Central memory CD4-positive, alpha-beta T cell (primary cell): ENCODE measurements at places on chromosomes 11 and 22.

- no peak for DNase-seq
Observed at GRCh38 chr22:40844951-40845350, 11.5 kb downstream of the ST13 start.

- DNase-seq, result no peak
Observed at GRCh38 chr11:10693509-10694081, at the start of gene IRAG1. Gene IRAG1 (minus strand): TSS chr11:10693755. CDS start chr11:10693602, 153 bp downstream.

DNA sequence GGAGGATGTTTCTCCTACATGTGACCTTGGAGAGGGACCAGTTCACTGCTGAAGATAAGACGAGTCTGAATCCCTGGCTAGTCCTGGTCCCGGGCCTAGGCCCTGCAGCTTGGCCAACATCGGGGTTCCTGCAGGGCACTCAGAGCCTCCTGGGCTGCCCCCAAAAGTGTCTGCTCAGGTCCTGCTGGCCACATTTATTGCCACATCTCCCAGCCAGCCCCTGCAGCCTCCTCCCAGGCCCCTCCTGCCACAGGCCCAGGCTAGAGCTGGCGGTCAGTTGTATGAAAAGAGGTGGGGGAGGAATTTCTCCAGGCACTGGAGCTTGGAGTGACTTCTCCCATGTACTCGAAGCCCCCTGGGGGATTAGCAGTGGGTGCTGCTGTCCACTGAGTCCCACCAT, 56.5 kb upstream of the PPARA start:
- DNase-seq, result no peak

- DNase-seq, result no peak
Observed at GRCh38 chr22:17866127-17866526, 91.9 kb upstream of the BID start.

DNA sequence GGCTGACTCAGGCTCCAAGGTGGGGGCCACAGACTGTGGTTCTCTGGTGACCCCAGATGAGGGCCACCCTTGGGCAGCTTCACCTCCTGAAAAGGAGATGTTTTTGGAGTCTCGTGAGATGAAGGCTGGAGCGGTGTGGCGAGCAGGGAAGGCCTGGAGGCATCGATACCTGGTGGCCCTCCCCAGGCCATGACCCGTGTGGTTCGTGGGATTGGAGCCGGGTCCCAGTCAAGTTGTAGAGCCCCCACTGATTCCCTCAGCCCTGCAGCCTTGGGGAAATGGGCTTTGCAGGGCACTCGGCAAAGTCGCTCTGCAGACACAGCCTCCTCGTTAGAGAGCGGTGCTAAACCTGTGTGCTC, 1083.4 kb downstream of the BRD1 start:
- no peak for DNase-seq

- no peak for DNase-seq
Observed at GRCh38 chr11:40241524-40242051, 1217.9 kb downstream of the LRRC4C start.

- DNase-seq, result no peak
Observed at GRCh38 chr22:34239421-34239820, 319.1 kb upstream of the LARGE1 start.

- DNase-seq, result no peak
Observed at GRCh38 chr11:36229091-36229705, 60.0 kb downstream of the COMMD9 start.

GRCh38 chr22:42918500-42918899, 61.4 kb upstream of the ARFGAP3 start:
- no peak for DNase-seq

GRCh38 chr11:33195462-33196173, 34.3 kb upstream of the CSTF3 start:
- DNase-seq, result no peak

- peak; percentile 53 for DNase-seq
Observed at GRCh38 chr22:50481440-50482106, at the start of gene ADM2. Gene ADM2 (plus strand): TSS chr22:50481543. CDS start chr22:50481848, 305 bp downstream.

DNA sequence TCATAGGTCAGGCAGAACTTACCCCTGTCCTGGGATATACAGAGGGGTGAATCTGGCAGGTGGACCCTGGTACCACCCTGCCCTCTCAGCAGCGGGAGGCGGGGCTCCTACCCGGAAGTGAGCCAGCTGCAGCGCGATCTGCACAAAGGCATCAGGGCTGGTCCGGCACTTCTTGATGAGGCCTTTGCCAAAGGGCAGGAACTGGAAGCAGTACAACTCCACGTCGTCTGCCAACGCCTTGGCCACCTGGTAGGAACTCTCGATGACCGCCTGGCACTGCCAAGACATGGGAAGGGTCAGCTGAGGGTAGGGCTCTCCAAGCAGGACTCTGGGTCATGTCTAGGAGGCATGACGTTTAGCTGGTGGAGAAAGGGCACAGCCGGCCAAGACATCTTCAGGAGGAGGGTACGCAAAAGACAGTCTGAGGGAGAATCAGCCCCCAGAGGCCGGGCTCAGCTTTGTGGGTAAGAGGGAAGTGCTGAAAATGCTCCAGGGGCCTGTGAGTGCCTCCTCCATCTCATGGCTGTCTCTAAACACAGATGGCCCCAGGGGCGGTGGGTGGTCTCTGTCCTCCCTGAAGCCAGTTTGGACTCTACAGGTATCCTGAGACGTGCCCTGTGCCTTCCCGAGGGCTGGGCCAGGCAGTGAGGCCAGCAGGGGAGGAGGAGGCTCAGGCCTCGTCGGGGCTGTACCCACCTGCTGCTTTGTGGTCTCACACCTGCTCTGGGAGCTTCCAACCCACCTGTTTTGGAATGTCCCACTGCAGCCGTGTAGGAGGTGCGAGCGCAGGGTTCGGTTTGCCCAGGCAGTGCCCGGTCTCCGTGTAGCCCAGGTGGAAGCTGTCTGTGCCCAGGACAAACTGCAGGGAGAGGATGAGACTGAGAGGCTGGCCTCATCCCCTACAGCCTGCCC, 6.7 kb downstream of the CPT1B start:
- no peak for DNase-seq

GRCh38 chr11:6648501-6648900, 7.1 kb downstream of the DCHS1 start:
- DNase-seq, result no peak

DNA sequence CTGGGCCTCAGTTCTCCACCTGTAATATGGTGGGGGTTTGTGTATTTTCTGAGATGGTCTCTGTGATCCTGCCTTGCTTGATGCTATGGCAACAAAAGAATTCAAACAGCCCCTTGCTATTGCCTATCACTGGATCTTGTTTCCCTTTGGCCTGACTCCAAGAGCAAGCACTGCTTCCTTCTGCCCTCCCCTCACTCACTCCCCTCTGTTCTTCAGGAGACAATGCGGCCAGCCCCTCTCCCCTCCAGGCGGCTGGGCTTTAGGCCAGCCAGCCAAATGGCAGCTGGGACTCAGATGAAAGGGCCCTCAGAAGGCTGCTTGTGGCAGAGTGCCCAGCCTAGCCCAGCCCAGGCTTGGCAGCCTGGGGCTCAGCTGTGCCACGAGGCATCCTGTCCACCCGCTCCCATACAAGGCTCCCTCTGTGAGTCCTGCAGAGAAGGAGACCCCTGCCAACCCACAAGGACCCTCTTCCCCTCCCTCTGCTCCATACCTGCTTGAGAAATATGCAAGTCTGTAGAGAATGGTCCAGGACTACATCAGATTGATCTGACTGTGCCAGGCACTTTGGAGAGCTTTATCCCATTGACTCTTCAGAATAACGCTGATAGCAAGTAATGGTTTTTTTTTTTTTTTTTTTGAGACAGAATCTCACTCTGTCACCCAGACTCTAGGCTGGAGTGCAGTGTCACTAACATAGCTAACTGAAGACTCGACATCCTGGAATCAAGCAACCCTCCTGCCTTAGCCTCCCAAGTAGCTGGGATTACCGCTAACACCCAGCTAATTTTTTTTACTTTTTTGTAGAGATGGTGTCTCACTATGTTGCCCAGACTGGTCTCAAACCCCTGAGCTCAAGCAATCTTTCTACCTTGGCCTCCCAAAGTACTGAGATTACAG, 7.6 kb upstream of the KCTD14 start:
- DNase-seq, result no peak

DNA sequence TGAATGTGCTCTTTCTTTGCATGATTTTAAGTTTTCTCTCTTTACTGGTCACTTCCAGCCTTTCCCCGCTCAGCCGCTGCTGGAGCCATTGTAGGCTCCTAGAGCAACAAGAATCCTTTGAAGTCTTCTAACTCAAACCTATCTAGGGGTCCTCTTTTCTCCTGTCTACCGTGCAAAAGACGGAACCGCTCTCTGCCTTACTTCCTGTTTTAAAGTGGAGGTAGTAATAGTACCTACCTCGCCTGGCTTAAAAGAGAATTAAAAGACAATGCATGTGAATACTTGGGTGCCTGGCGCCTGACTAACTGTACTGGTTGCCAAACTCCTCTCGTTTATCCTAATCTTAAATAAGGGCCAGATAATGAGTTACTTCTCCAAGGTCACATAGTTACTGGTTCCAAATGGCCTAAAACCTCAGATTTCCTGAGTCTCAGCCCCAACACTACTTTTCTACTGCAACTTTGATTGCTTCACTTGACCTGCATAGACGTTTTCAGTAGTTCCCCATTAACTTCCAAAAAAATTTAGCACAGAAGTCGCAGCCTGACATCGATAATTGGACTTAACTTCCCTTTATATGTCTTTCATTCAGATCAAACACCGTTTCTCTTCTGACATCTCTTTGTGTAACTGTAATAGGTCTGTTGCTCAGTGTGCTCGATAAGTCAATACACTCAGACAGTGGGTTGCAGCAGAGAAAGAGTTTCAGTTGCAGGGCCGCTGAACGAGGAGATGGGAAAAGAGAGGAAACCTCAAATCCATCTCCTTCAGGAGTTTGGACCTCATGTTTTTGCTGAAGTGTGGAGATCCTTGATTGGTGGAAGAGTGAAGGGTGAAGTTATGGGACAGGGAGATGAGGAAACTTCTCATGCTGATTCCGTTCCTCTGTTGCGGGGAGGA, 891 bp downstream of the SAMM50 start:
- peak; percentile 15 for DNase-seq

DNA sequence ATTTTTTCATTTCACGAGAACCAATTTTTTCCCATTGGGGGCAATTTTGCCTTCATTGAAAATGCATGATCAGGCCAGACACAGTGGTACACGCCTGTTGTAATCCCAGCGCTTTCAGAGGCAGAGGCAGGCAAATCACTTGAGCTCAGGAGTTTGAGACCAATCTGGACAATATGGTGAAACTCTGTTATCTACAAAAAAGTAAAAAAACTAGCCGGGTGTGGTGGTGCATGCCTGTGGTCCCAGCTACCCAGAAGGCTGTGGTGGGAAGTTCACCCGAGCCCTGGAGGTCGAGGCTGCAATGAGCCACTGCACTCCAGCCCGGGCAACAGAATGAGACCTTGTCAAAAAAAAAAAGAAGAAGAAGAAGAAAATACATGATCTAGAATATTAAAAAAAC, 19.2 kb upstream of the UPK3A start:
- DNase-seq, result no peak

GRCh38 chr11:20008871-20009644, 151.2 kb downstream of the DBX1 start:
- no peak for DNase-seq

DNA sequence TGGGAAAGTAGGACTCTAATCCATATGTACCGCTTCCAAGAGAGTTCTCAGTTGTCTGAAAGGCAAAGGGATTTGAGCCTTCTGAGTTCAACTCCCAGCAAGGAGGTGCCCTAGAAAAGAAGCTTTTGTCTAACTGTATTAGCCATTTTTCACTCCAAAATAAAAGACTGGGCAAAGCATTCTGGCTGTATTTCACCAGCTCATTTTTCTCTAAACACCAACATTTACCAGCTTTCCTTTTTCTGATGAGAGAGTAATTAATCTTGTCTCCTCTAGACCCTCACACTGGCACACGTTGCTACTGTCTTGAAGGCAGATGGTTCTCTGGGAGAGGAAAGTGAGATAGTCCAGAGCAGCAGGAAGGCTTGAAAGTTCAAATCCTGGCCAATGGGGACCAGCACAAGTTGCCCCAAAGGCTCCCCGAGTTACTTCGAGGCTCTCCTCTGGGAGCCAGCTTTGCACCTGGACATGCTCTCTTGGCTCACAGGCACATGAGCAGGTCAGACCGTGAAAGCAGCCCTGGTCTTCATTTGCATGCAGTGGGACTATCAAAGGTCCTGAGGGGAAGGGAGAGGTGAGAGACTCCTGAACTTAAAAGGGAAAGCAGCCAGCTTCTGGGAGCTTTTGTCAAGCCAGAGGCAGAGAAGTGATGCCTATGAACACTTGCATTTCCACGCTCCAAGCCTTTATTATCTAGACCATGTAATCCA, 100.0 kb downstream of the NTM start:
- no peak for DNase-seq

- DNase-seq, result no peak
Observed at GRCh38 chr11:27996066-27996465, 111.9 kb downstream of the KIF18A start.

- no peak for DNase-seq
Observed at GRCh38 chr11:71093783-71094182, 158.6 kb downstream of the SHANK2 start.

GRCh38 chr11:15770798-15771414, 585.4 kb downstream of the SOX6 start:
- DNase-seq, result no peak

DNA sequence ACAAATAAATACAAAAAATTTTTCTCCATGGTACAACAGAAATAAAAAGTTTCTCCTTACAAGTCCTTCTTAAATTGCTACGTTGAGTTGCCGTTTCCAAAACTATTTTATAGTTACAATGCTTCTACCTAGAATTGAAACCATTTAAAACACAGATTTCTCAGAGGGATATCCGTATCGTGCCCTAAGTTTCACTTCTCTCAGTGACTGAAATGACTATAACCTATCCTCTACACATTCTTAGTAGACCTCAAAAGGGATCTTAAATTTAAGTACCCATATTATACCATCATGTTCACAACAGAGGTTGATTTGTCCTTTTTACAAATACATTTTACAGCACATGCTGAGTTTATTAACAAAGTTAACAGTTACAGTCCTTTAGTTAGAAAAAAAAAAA, 44.1 kb downstream of the USP28 start:
- no peak for DNase-seq
